Right ventricle myocardium inferior (tissue), 1 donor: ENCODE measurements at places on chromosomes 4 and X.

- DNase-seq: no peak
Observed at GRCh38 chr4:107094332-107094731, 58.2 kb upstream of the DKK2 start.

GRCh38 chrX:5236096-5236495 is 992.6 kb downstream of the NLGN4X start:
- DNase-seq: no peak

DNA sequence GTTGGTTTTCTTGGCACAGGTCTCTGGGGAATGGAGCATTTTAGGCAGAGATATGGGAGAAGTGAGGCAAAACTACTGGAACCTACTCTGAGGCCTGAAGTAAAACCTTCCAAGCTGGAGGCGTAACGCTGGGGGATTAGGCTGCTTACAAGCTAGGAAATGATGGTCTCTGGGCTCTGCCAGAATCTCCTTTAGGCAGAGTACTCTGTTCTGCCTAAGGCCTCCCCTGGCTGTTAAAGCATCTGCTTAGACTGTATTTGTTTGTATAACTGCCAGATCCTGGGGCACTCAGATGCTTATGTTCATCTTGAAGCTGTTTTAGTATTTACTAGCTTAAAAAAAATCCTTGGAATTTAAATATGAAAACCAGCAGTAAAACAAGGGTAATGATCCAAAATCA is 822.2 kb downstream of the RPA4 start:
- DNase-seq: no peak

GRCh38 chr4:174394915-174395314 is 111.2 kb downstream of the CEP44 start:
- DNase-seq: no peak

DNA sequence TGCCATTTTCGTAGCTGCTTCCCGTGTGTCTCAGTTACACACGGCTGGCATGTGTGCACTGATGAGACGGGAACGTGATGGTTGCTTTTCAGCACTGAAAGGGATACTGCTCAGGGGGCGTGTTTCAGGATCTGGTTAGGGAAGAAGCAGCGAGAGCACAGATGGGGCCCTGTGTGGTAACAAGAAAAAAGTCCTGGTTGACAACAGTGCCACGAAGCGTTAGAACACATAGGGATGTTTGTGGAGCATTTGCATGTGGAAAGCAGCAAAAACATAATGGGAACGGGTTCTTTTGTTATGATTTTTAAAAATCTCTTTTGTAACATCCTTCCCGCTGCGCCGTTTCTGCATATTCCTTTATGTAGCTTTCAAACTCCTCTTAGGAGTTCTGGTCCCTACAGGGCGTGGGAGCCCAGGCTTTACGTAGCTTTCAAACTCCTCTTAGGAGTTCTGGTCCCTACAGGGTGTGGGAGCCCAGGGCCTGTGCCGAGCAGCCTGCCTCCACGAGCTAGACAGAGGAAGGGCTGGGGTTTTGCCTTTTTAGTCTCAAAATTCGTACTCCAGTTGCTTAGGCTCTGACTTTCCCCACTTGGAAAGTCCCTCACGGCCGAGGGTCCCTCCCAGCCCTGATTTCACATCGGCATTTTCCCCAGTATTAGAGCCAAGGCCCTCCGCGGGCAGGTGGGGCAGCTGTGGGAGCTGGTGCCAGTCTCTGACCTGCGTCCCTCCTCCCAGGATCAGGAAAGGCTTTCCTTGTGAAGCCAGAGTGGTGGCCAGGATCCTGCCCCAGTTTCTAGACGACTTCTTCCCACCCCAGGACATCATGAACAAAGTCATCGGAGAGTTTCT is 11.0 kb upstream of the MSANTD1 start:
- DNase-seq: no peak

DNA sequence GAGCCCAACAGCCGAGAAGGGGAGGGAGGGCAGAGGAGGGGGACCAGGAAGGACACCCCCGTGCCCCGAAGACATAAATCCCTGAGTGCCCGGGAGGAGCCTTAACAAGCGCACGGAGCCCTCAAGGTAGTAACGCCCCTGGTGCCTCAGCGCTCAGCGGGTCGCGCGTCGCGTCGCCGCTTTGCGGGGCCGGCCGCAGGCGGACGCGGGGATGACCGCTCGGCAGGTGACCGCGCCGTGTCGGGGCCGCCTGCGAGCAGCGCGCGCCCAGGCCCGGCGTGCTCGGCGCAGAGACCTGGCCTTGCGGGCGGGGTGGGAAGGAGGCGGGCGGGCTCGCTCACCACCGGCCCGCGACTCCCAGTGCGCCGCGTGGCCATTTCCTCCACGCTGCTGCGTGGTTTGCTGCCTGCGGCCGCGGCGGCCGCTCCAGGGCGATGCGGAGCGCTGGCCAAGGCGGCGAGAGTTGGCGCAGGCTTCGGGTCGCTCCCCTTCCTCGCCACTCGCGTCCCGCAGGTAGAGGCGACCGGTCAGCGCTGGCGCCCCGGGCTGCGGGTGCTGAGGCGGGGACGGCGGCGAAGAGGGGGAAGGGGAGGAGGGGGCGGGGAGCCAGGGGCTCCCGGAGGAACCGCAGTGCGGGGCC is 632 bp downstream of the CCSER1 start:
- DNase-seq: peak; percentile 60

- no peak for DNase-seq
Observed at GRCh38 chr4:142549726-142550463, 296.2 kb downstream of the INPP4B start.

DNA sequence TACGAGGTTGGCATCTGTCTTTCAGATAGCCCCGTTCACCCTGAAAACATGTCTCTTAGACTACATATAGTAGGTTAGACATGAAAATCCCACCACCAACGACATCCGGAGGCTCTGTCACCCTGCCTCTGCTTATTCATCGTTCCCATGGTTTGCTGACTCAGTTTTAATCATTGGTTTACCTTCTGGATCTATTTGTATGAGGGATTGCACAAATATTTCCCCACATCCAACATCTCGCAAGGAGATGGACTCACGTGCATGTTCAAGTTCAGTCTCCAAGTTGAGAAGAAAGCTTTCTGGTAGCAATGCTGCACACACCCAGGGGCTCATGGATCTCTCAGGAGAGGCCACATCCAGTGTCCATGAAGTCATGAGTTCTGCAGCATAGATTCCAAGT is 10.8 kb downstream of the CETN2 start:
- DNase-seq: no peak

DNA sequence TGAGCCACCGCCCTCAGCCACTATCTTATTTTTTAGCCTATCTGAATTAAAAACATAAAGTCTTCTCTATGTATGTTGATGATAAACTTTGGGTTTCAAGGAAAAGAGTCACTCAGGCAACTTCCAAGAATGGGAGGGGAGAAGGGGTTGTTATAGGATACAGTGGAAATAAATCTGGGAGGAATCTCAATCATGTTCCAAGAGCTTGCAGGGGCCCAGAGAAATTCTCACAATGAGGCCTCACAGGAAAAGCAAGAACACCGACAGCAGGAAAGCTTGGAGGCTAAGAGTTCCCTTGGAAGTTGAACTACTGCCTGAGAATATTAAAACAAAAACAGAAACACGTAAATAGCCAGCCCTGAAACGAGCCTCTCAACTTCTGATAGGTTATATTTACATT is 384.6 kb upstream of the IGFBP7 start:
- DNase-seq: no peak

DNA sequence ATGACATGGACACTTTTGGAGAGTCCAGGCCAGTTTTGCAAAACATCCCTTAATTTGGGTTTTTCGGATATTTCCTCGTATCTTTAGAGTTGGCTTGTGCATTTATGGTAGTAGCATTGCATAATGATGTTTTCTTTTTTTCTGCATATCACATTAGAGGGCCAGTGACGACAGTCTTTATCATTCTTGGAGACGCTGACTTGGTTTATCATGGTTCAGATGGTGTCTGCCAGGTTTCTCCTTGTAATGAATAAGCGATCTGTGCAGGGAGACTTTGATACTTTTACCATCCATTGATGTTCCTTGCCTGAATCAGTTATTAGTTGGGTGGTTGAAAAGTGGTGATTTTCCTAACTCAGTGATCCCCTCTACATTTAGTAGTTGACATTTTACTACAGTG is 46.6 kb downstream of the KIAA0232 start:
- DNase-seq: no peak

DNA sequence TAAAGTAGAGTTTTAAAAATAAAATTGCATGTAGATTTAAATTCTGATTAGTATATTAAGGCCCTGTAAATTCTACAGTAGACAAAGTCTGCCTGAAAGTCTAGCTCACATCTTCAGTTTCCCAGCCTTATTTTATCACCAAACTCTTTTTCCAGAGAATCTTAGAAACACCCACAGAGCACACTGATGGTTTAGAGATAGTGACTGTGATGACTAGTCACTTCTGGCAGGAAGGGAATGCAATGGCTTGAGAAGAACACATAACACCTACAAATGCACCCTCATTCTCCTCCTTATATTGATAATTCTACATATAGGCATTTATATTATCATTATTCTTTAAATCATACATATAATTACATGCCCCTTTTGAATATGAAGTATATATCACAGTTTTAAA is 232.9 kb downstream of the ARAP2 start:
- DNase-seq: no peak

- DNase-seq: no peak
Observed at GRCh38 chr4:101254776-101255175, 92.5 kb downstream of the PPP3CA start.

GRCh38 chrX:53713987-53714579 is 27.6 kb upstream of the HUWE1 start:
- DNase-seq: no peak

- no peak for DNase-seq
Observed at GRCh38 chr4:83219344-83220331, 65.0 kb downstream of the COQ2 start.

DNA sequence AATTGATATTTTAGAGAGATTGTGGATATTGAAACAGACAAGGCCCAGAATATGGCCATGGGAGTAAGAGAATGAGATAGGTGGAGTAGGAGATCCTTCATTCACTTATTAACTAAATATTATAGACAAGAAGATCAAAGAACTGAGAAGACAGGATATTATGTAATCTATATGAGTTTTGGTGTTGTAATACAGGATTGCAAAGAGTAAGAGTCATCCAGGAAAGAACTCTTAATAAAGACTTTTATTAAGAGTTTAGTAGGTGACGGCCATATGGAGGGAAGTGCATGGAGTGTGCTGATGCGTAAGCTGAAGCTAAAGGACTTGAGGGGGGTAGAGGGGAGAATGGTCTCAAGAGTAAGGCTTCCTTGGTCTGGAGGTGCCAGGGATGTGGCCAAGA is 153.7 kb downstream of the VEGFC start:
- no peak for DNase-seq

DNA sequence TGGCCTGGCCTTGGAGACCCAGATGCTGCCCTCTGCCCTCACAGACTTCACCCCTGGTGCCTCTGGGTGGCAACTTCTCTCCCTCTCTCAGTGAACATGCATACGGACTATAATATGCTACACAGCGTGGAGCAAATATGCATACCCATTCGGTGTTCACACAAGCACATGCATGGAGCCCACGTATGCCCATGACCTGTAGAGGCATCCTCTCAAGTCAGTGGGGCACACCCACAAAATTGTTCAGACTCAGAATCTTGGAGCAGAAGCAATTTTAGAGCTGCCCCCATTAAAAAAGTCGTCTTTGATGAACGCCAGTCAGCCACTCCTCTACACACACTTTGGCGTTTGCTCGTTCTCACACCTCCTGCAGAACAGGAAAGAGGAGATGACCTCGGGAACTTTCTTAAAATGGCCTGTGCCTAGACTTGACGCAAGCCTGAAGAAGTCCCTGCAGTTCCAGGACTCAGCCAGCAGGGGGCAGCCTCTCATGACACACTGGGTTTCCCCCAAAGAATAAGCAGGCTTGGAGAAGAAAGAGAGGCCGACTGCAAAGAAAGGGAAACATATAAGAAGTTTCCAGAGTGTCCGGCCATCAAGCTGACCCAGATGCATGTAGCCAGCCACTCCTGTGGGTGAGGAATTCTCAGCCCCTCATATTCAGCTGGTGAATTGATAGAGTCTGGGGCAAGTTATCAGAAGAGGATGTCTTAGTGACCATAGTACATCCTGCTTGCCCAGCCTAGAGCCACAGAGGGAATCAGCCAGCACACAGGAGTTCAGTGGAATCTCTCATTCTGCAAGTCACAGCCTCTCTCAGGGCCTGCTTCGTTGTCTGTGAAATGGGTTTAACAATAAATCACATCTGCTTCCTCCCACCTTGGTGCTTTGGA is 17.3 kb downstream of the APLN start:
- DNase-seq: peak; percentile 77

GRCh38 chrX:11435568-11435967 is 142.4 kb downstream of the AMELX start:
- DNase-seq: no peak
